ENCODE measurements at places on chromosomes 5 and 9.

DNA sequence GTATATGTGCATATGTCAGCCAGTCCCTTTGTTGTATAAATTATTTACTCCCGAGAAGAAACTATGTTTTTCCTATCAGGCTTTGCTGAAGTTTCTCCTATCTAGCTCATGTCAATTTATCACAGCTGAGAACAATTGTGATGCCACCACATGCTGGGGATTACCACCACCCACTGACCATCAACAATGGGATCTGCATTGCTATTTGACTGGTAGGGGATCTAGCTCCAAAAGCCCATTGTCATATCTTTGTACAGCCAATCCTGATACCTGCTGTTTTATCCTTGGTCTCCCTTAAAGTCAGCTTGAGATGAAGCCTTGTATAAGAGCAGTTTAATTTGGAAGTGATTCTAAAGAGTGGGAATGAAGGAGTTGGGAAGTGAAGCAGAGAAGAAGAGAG, 53.9 kb upstream of the KCNN2 start:
- no peak for DNase-seq

DNA sequence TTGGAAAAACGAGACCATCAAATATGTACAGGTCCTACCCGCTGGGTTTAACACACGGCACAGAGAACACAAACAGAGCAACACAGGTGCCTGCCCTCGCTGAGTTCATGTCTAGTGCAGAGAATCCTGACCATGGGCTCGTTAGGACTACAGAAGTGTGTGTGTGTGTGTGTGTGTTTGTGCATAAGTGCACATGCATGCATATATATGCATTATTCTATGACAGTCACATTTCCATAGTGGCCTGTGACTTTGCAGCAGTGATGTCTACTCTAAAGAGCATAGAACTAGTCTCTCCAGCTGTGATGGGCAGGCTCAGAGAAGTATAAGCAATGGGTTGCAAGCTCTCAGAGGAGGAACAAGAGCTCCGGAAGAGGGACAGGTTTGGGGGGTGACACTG, 27.7 kb downstream of the ORM2 start:
- DNase-seq: no peak

DNA sequence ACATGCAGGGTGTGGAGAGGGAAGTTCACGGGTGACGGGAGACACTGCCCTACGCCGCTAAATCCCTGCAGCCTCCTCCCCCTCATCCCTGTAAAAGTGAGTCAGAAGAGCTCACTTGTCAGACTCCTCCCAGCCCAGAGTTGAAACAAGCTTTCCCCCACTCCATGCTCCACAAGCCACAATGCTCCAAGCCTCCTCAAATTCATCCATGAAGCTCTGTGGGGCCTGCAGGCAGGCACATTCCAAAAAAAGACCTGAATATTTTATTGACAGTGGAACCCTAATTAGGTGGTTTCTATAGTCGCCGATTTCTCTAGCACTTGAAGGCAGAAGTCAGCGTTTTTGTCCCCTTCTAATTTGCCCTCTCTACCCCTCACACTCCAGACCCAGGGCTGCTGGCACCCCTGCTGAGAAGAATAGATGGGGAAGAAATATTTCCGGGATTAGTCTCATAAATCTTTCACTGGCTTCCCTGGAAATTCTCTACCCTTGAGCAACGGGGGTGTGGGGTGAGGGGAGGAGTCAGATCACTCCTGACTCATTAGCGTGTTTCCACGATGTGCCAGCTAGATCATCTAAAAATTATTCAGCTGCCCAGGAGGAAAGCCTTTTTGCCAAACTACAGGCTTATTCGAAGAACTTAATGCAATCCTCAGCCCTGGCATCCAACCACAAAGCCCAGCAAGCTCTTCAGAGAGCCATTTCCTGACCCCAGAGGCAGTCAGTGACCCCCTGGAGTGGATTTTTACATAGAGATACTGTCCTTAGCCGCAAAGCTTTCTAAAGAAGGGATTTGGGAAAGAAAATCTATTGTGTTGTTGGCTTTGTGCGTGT, 97.1 kb downstream of the ENC1 start:
- no peak for DNase-seq

DNA sequence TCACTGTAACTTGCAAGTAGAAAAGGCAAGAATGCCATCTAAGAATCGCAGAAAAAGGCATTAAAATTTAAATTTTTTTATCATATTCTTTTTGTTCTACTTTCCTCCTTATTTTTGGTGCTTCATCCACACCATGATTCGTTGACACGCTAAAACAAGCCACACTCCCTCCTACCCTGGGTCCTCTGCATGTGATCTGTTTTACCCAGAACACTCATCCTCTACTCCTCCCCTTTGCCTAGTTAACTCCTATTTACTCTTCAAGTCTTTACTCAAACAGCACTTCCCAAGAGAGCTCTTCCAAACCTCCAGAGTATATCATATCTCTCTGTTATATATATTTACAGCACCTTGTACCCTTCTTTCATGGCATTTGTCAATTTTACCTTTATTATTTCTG, 61.4 kb upstream of the SRP19 start:
- no peak for DNase-seq

DNA sequence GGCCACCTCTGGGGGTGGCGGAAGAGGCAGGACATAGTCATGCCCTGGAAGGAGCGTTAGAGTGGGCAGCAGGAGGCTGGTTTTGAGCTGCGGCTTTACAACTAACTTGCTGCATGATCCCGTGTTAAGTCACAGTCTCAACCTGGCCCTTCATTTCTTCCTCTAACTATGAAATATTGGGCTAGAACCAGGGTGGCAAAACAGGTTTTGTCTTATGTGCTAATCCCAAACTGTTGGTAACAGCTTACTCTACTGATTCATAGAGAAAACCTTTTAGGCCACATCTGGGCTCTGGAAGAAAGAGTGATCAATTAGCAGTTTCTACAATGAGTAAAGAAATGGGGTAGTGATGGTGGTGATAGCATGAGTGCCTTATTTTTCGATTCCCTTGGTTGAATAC, 74.1 kb upstream of the CLINT1 start:
- no peak for DNase-seq

DNA sequence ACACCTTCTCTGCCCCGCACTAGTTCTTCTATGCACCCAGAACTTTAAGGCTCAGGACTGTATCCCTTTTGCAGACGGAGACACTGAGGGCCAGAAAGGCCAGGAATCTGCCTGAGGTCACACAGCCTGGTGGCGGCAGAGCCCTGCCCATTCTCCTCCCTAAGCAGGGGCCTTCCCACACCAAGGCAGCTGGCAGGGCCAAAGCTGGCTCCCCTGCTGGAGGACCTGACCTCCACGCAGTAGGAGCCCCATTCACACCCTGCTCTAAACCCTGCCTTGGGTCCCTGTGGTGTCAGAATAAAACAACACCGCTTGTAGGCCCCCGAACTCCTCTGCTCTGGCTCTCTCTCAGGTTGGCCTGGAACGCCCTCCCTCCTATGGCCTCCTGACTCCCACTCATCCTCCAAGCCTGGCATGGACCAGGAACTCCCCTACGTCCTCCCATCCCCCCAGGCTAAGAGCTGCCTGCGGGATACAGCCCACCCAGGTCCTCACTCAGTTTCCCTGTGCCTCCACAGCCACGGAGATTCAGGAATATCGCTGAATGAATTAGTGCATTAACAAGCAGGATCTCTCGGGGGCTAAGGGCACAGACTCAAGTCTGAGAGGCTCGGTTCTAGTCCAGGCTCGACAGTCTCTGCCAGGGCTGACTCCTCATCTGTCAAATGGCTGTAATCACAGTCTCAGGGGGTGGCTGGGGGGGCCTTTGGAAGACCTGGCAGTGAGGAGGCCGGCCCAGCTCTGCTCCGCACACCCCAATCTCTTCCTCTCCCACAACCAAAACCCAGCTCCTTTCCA, 2.8 kb downstream of the ST6GALNAC6 start:
- DNase-seq: no peak

Data from stimulated activated CD4-positive, alpha-beta T cell treated with anti-CD3 and anti-CD28 coated beads, Interleukin-1b, Interleukin-23, amount 100 ng/mL, for 48 hours (primary cell).